ENCODE measurements at places on chromosomes 7 and 10. TPM values are rescaled to one million over a fixed set of nuclear protein-coding genes. Genes with fewer than 3 reads are reported as not detected.
A peak's percentile ranks its signal among the peaks of the same experiment; 100 is the strongest.

GRCh38 chr10:101562231-101562630, 25.8 kb downstream of the POLL start:
- DNase-seq: no peak

GRCh38 chr10:11302181-11302580, 284.5 kb downstream of the CELF2 start:
- DNase-seq: no peak

DNA sequence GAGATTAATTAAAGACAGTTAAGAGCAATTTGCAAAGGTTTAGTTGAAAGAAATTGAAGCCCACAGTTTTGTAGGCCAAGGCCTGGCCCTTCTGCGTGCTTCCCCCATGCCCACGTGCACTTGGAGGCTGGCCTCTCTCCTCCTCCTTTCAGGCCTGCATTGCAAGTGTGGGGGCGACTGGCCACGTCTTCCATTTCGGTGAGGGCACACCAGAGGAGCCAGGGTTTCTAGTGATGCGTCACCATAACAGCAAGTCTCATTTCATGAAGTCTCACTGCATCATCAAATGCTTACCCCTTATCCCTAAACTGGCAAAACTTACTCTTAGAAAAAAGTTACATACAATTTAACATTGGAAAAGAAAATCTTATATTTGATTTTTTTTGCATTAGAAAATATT, 141.2 kb downstream of the NRF1 start:
- no peak for DNase-seq

DNA sequence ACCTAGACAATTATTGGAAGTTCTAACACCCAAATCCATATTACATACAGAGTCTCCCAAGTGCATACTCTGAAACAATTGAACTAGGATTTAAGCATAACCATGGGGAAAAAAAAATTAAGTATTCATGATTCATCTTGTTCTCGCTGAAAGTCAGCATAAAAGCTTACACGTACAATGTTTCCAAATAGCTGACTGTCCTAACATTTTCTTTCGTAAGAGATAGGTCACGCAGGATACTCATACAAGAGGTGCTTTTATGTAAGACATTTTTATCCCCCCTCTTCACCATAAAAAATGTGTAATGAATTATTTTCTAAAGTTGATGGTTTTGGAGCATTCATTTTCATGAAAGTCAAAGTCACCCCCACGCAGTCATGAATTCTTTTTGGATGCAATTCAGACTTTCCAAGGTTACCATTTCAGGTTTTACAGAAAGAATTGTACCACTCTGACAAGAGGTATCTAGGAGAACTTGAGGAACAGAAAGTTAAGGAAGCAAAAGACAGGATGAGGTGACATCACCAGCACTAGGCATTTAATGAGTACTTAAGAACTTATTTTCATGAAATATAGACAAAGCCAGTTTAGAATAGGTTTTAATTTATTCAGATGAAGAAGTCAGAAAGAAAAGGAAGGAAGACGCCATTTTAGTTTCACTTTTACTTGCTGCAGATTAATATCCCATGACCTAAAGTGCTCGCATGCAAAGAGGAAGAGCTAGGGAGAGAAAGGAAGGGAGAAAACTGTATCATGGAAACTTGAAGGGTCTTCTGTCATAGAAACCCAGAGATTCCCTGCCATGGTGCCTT, 55.8 kb downstream of the TMEM26 start:
- DNase-seq: no peak

- DNase-seq: peak; percentile 62
These were observed 4.1 kb downstream of the NUDT1 start for GRCh38 chr7:2245883-2246675.

GRCh38 chr10:69973678-69974077, 79.0 kb upstream of the MACROH2A2 start:
- no peak for DNase-seq

CPEB3 gene
- 10.5 TPM for total RNA-seq
